ENCODE measurements at places on chromosomes 3 and 15.
A peak's percentile ranks its signal among the peaks of the same experiment; 100 is the strongest.

GRCh38 chr3:64518496-64518895 lies 169.3 kb downstream of the ADAMTS9 start:
- no peak for DNase-seq

- no peak for DNase-seq
These were observed 27.6 kb downstream of the CMC1 start for GRCh38 chr3:28268989-28269388.

GRCh38 chr3:156811089-156811862 lies 14.9 kb upstream of the LEKR1 start:
- no peak for DNase-seq

GRCh38 chr15:48632651-48633050 lies 12.9 kb downstream of the FBN1 start:
- DNase-seq: no peak

DNA sequence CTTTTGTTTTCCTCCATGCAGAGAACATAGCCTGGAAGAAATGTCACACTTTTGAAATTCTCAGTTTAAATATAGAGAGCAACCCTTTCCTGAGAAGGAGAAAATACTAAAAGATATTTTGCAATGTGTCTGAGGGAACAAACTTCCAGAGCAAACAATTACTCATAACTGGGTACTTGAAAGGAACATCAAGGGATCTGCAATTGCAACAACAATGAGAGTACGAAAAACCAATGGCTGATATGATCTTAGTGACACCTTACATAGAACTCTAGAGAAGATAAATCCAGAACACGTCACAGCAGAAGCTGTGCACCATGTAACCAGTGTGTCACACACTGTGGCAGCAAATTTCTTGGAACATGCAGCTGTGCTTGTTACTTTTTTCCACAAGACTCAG lies 14.6 kb upstream of the ARPP21 start:
- DNase-seq: no peak

DNA sequence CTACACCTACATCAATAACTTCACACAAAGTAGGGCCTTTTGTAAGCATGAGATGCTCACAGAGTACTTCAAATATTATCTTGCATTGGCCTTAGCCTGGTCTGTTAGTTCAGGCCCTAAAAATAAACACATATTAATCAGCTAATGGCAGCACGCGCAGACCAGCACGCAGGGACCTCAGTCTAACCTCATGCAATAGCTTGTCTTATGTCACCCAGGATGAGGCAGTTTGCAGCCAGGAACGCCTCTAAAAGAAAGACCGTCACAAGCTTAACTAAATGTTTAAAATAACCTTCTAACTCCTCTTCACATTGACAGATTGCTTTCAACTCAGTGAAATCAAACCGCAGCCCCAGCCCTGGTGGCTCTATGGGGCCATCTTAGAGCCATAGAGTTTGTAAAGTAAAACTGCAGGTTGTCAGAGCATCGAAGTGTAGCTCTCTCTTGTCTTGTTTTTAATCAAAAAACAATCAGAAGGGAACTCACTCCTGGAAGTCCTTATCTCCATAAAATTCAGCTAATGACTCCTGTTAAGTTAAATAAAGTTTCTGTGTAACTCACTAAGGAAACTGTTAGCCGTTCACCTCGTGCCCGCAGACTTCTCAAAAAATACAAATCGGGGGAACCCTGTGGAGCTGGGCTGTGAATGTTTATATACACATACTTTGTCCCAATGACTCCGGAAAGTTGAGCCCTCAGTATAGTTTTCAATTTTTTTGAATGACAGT lies 212.6 kb downstream of the CDIN1 start:
- no peak for DNase-seq

DNA sequence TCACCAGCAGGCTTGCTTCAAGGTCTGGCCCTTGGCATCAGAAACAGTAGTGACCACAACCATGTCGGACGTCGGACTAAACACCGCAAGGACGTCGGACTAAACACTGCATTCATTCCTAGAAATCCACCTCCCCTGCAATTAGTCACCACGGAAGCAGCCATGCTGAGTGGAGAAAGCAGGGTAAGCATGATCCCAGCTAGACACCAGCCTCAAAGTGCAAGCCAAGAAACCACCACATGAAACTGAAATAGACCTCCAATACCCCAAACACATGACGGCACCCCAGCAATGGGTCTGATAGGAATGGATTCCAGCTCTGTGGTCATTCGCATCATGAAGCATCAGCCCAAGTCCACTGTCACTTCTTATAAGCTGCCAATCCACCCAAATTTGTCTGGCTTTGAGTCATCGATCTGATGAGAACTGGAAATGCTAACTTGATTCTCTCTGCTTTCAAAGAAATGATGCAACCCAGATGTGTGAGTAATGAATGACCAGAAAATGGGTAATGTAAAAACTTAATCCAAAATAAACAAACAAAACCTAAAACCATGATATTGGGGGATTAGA lies 348.3 kb upstream of the TMCO5A start:
- no peak for DNase-seq

GRCh38 chr3:139110072-139110830 lies 65.6 kb upstream of the PRR23C start:
- DNase-seq: peak; percentile 94

- no peak for DNase-seq
These were observed 33.4 kb upstream of the PRR23E start for GRCh38 chr3:127159543-127159942.

DNA sequence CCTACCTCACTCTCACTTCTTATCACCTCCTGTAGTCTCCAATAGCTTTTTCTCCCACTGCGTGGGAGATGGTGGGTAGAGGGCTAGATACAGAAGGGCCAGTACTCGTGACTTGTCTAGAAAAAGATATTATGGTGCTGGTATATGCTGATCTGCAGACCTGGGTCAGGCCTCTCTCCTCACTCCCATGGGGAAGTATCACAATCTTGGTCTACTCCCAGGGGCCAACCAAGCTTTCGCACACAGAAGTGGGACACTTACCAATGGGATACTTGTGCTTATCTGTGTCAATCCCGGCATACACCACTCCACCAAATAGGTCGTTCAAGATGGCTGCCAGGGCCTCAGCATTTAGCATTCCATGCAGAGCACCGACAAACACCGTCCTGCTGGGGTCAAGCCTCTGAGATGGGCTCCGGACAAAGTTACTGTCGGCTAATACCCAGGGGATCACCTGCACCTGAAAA lies 9.0 kb upstream of the RPS17 start:
- DNase-seq: no peak

DNA sequence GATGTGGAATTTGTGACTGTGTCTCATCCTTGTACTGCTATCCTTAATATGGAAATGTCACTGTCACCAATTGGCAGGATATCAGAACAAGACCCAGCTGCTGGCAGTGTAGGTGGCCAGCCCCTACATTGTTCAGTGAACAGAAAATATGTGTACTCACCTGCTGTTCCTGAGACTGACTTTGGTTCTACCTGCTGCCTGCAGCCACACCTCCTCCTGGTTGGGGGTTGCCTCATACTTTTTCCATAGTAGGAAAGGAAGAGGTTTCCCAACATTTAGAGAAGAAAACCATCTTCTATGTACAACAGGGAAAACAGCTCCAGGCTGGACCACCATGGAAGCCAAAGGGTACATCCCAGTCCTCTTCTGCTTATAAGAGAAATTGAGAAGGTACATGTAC lies 35.9 kb downstream of the SLC12A1 start:
- no peak for DNase-seq

DNA sequence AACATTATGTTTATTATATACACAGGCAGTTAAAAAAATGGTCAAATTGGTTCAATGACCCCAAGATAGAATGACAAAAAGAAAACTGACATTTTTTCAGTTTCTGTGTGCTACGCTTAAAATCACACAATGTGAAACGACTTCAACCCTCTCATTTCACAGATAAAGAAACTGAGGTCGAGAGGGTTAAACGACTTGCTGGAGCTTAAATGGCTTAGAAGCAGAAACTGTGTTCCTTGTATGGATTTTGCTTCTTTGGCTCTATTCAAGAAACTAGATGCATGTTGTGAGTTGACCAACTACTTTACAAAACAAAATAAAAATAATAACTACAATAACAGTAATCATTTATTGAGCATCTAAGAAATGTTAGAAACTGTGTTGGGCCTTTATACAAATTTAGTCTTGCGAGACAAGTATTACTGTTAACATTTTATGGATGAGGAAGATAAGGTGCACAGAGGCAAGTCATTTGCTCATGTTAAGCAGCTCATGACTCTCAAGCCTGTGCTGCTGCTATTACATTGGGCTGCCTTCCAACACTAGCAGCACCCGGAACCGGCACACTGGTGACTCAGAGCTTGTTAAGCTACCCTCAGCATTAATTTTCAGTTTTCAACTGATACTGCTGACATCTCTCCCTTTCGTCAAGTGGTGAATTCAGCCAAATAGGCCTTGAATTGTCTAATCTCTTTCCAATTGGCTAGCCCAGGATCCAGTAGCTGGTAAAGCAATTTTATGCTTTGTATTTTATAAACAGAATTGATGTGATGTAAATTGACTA lies 487.6 kb downstream of the NAALADL2 start:
- DNase-seq: peak; percentile 70

DNA sequence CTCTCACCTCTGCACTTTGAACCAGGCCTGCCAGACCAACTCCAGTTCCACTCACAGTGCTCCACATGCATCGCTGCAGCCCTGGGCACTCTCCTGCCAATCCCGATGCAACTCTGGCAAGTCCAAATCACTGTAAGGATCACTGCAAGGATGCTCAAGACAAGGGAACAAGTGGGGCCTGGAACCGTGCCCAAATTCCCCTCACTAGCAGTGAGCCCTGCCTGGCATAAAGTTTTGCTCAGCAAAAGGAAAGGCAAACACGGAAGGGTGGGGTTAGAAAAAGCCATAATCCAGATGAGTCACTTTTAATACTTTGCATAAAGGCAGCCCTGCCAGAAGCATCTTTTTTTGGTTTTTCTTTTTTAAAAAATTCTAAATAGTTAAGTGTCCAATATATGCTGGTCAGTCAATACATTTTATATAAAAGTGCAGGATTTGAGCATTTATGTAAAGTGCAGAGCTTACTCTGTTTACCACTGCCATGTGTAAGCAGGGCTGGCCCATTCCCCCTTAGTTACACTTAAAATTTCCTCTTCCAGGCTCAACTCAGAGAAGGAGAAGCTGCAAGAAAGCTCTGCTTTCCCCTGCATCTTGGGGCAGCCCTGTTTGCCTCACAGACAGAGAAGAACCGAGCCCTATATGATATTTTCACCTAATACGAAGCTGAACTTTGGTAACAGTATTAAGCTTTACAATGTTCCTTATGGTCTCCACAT lies 102.2 kb downstream of the CD47 start:
- peak; percentile 49 for DNase-seq

DNA sequence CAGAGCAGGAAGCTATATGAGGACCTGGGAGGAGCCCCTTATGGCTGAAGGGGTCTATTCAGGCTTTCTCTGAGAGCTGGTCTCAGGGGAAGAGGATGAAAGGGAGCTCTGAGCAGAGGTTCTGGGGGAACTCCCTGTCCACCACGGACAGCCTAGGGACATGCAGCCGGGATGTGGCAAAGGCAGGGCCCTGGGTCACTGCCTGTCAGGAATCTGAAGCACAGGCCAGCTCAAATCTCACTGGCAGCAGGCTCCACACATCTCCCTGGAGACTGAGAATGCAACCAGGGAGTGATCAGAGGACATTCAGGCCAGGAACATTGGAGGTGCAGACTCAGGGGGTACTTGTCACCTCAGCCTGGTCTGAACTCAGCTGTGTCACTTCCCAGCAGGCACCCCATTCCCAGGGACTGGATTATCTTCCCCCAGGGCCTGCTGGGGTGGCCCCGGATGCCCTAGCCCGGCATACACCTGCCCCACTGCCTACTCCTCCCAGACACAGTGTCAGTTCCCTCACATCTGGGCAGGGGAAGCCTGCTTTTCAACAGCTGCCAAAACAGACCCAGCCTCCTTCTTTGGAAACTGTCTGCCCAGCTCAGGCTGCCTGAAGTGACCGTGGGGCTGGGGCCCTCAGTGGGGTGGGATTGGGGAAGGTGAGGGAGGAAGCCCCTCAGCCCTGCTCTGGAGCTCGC lies 18.3 kb upstream of the SEMA3F start:
- no peak for DNase-seq

- no peak for DNase-seq
These were observed 40.6 kb downstream of the FOXB1 start for GRCh38 chr15:60044636-60045270.

- DNase-seq: no peak
These were observed 19.1 kb upstream of the EIF1B start for GRCh38 chr3:40290396-40290795.

DNA sequence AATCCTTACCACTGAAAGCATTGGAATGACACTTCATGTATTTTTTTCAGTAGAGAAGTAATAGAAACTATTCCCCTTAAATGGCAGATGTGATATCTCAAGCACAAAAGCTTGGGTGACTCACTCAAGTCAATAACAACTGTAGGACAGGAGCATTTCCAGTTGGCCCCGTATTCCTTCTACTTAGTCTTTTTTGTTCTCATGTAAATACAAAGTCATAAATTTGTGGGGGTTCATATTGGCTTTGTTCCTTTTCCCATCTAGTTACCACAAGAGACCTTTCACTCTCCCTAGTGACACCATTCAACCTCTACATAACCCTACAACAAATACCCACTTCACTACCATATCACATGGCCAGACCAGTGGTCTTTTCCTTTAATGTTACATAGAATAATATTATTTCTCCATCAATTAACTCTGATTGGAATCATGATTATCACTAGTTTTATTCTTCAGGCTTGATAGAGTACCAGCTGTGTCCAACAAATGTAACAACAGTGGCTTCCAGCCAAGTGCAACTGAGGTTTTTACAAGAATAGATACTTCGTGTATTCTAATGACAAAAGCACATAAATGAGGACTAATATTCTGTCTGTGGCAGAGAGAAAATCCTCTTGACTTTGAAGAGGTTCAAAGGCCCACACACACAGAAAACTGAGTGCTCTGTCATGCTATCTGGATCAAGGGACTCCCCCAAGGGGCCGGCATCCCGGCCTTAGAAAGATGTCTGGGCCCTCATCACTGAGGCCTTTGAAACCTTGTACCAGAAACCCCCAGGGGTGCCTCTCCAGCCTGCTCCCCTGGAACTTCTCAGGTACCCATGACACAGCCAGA lies 94.0 kb upstream of the THBS1 start:
- DNase-seq: no peak

DNA sequence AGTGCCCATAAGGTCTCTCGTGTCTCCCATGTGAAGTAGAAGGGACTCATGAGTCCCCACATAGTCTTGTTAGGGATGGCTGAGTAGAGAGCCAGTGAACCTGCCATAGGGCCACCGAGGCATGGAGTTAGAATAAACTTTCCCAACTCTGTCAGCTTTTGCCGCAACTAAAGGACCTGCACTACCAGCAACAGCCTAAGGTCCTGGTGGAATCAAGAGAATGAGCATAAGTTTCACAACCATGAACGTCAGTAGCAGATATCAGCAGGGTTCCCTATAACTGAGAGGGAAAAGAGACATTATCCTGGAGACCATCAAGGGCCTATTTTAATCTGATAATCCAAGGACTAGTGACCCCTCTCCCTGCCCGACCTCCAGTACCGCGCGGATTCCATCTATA lies 60.3 kb upstream of the FNDC3B start:
- no peak for DNase-seq

DNA sequence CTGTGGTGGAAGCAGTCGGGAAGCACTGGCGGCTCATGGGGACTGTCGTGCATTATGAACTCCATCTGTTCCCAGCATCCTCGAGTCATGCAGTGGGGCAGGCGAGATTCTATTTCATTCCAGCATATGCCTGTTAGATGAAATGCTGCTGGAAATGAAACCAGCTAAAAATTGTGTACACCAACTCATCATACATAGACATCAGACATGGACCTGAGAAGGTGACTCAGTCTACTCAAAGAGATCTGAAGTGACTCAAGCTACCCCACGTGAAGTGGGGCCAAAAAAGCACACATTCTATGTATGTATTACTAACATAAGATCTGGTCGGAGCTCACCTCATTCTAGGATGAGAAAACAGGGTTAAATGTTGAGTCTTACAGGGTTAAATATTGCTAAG lies 47.5 kb upstream of the FAM98B start:
- no peak for DNase-seq

All from NCI-H446 (cell line).